ENCODE measurements at places on chromosomes 2 and 18.

DNA sequence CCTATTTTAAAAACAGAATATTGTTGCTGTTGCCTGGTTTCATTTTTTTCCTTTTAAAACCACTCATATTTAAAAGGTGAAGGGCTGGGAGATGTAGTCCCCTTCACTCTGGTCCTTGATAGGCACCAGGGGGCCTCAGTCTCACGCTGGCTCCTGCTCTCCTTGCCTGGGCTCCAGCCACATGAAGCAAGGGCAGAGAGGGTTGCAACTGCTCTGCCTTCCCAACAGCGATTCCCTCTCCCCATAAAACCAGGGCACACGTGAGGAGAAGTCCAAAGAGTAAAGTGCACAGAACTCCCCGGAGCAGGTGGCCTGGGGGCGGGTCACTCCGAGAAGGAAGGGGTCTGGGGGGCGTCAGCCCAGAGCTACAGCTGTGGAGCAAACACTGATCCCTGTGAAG is 12.8 kb downstream of the TMEM127 start:
- DNase-seq: no peak

DNA sequence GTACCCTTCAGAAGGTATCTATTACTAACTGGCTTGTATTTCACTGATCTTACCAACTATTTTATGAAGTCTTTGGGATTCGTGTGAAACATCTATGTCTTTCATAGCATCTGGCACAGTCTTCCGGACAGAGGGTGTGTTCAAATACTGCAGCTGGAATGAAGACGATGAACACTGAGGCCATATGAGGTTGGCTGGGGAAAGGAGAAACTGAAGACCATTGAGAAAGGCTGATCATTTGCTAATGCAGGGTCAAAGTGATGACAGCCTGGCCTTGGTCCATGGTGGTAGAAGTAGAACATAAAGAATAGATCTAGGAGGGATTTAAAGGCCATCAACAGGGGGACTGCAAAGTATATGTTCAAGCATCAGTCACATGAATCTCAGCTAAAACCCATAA is 132.7 kb downstream of the CCBE1 start:
- no peak for DNase-seq

- no peak for DNase-seq
These were observed 225.4 kb upstream of the SIX3 start for GRCh38 chr2:44716131-44716530.

GRCh38 chr2:241463276-241464135 is 44.9 kb downstream of the STK25 start:
- no peak for DNase-seq

GRCh38 chr2:150309311-150310080 is 178.0 kb downstream of the RND3 start:
- DNase-seq: no peak

- no peak for DNase-seq
These were observed 5.2 kb downstream of the TMEM214 start for GRCh38 chr2:27038012-27038411.

- DNase-seq: no peak
These were observed 34.8 kb downstream of the GPATCH11 start for GRCh38 chr2:37119157-37119556.

DNA sequence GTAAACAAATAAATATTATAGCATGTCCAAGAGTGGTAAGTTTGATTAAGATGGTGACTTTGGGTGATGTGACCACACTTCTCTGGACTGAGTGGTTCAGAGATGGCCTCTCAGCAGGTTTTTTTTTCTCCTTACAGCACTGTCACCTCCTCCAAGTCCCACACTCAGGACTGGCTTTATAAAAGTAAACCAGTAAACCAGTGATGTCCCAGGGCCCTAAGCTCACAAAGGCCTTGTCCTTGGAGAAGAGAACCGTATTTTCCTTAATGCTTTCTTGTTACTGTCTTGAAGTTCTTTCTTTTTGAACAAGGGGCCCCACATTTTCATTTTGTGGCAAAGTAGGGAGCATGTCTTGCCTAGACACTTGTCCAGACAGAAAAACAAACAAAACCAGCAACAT is 274.0 kb downstream of the MYCN start:
- no peak for DNase-seq

- DNase-seq: no peak
These were observed 11.7 kb upstream of the GRHL1 start for GRCh38 chr2:9939587-9940485.

DNA sequence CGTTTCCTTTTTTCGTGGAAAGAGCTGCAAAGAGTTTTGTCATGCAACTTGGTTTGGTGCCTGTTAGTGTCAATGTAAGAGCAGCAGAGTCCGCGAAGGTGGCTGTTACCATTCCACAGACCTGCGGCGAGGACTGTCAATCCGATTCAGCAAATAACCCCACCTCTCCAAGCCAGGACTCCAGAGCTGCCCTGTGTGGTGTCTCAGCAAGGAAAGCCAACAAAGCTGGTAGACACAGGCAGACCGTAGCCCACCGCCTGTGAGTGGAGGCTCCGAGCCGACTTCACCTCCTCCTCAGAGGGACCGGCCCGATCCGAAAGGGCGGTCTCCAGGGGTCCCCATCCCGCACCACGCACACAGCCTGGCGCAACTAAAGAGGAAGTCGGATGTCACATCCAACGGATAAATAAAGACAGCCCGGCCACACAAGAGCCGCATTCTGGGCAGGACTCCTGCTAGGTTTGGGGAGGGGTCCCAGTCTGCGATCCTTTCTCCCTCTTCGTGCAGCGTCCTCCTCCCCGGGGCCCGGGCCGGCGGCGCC is 819 bp downstream of the ANKRD44 start:
- DNase-seq: peak; percentile 19

- DNase-seq: no peak
These were observed 233.0 kb upstream of the TNP1 start for GRCh38 chr2:217092710-217093379.

GRCh38 chr2:67716895-67717396 is 319.8 kb downstream of the ETAA1 start:
- no peak for DNase-seq

- no peak for DNase-seq
These were observed 147.8 kb upstream of the MMADHC start for GRCh38 chr2:149735237-149735958.

DNA sequence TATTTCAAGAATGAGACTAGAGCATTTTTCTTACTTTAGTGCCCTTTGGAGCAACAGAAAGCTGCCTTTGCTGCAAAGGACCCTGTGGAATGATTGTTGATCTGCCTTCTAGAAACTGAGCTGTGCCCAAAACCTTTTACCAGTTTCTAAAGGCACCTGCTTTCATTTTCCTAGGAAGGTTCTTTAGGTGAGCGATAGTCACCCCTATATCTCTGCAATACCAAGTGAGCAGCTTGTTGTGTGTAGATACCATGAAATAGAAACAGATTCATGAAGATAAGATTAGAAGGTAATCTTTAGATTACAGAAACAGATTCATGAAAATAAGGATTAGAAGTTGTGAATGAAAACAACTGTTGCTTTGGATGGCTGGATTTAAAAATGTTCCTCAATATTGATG is 202.3 kb downstream of the PLCL1 start:
- no peak for DNase-seq

GRCh38 chr2:116580209-116580608 is 1234.3 kb upstream of the DDX18 start:
- no peak for DNase-seq

DNA sequence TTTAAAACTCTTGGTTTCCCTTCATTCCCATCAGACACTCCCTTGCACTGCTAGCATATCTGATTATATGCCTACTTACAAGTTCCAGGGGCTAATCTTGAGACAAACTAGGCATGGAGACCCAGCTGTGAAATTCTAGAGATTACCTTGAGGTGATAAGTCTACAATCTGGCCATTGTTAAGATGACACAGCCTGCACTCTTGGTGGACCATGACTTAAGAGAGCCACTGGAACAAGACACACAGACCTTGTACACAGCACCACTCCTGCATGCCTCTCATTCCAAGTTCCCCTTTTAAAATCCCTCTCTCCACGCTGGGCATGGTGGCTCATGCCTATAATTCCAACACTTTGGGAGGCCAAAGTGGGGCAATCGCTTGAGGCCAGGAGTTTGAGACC is 387.2 kb upstream of the DCC start:
- no peak for DNase-seq

DNA sequence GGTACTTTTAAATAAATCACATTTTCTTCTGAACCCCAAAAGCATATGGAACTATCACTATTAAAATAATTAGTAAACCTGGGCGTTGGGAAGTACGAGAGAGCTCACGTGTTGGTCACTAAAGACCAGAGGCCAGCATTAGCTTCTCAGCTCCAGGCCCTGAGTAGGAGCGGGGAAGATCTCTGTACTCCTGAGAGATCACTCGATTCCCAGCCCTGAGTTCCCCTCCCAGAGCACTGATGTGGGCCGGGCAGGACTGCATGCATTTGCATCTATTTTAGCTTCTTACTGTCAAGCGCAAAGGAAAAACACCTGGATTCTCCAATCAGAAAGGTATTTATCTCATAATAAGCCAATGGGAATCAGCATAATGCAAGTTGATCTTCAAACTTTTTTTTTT is 6.2 kb downstream of the PXDN start:
- DNase-seq: no peak

GRCh38 chr2:157837851-157838441 is 38.2 kb downstream of the ACVR1 start:
- DNase-seq: no peak

DNA sequence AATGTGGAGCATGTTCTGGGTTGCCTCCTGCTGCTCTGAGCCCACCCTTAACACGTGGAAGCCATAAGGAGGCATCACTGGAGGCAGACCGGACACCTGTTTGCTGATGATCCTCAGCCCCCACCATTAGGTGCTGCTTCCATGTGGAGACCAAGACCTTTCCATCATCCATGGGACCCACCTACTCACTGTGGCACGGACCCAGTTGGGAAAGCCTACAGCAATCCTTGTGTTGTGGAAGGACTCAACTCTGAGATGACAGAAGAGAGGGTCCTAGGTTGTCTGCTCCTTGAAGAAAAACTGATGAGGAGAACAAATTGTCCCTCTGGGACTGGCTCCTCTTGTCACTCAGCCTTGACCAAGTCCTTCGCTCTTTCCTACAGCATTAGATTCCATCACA is 86.5 kb upstream of the RAB12 start:
- no peak for DNase-seq

DNA sequence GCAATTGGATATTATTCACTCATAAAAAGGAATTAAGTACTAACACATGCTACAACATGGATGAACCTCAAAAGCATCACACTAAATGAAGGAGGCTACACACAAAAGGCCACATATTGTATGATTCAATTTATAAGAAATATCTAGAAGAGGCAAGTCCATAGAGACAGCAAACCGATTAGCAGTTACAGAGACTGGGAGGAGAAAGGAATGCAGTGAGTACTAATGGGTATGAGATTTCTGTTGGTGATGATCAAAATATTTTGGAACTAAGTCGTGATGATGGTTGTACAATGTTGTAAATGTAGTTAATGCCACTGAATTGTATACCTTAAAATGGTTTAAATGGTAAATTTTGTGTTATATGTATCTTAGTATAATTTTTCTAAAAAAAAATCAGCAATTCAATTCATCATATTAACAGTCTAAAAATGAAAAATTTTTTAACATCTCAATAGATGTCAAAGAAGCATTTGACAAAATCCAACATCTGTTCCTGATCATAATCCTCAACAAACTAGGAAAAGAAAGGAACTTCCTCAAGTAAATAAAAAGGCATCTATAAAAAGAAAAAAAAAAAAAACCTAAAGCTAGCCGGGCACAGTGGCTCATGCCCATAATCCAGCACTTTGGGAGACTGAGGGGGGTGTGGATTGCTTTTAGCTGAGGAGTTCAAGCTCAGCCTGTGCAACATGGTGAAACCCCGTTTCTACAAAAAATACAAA is 98.1 kb downstream of the TGIF1 start:
- no peak for DNase-seq

DNA sequence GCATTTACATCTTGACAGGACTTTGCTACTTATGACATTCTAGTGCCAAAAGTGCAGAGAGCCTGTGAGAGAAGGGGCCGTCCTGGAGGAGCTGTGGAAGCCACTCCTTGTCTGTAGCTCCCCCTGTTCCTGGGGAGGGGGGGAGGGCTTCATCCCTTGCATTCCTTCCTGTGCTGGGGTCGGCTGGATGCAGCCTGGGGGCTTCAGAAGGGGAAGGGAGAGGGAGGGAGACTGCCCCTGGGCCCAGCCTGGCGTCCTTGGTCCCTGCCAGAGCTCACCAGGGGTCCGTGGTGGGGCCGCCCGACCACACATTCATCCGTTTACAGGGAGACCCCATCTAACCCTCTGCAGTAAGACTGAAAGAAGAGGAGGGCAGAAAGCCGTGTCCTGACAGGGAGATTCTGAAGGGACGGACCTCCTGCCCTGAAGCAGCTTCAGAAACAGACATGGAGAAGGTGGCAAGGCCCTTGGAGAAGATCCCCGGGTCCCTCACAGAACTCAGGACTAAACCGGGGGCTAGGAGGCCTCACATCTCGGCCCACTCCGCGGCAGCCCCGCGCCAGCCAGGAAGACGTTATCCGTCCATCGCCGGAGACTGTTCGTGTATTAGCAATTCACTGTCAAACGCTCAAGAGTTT is 258.3 kb upstream of the SALL3 start:
- DNase-seq: no peak

DNA sequence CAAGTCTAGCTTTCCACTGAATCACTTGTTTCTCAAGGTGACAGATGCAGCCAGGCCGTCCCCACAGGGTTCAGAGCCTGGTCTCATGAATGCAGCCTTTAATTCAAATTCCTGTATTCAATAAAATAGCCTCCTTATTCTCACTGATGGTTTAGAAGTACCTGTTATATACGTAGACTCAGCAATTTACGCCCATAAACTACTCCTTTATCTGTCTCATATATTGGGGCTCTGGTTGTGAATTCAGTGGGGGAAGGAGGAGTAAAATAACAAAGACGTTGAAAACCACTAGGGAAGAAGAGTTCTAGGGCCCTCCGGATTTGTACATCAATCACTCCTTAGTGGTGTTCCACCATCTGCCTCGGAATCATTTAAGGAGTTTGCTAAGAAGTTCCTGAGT is 1.7 kb downstream of the OBSL1 start:
- no peak for DNase-seq

GRCh38 chr2:55809875-55810621 is 113.5 kb downstream of the EFEMP1 start:
- no peak for DNase-seq

DNA sequence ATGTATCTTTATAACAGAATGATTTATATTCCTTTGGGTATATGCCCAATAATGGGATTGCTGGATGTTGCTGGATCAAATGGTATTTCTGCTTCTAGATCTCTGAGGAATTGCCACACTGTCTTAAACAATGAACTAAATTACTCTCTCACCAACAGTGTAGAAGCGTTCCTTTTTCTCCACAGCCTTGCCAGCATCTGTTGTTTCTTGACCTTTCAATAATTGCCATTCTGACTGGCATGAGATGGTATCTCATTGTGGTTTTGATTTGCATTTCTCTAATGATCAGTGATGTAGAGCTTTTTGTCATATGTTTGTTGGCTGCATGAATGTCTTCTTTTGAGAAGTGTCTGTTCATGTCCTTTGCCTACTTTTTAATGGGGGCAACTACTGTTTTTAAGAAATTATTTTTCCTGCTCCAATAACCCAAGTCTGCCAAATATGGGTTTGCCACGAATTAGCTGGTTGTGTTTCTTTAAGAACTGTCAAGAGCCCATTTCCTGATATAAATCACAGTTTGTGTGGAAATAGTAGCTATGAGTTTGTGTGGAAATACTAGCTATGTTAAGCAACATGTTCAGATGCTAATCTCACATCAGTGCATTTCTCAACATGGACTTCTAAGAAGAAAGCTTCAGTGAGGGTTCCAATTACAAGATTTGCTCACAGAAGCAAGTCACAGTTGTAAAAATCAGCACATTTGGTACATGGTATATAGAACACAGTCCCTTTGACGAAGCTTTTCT is 259.4 kb downstream of the ANAPC1 start:
- DNase-seq: no peak
